ENCODE measurements at places on chromosomes 12 and 14. TPM values are rescaled to one million over a fixed set of nuclear protein-coding genes. Genes with fewer than 3 reads are reported as not detected.

GRCh38 chr14:51806026-51807023, 54.1 kb upstream of the GNG2 start:
- no peak for DNase-seq

GRCh38 chr14:50001999-50002925, 109.4 kb downstream of the ARF6 start:
- peak; percentile 31 for DNase-seq

DNA sequence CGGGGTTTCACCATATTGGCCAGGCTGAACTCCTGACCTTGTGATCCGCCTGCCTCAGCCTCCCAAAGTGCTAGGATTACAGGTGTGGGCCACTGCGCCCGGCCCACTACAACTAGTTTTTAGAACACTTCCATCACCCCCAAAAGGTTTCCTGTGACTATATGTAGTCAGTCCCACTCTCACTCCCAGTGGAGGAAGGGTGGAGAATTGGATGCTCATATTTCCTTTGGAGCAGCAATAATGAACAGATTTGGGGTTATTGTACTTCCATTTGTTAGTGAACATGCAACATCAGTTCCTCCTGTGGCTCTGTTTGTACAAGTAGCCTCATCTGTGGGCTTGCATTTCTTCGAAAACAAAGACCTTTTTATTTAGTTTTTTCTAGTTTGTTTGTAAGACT, 35.8 kb downstream of the RAP1B start:
- DNase-seq, result no peak

DNA sequence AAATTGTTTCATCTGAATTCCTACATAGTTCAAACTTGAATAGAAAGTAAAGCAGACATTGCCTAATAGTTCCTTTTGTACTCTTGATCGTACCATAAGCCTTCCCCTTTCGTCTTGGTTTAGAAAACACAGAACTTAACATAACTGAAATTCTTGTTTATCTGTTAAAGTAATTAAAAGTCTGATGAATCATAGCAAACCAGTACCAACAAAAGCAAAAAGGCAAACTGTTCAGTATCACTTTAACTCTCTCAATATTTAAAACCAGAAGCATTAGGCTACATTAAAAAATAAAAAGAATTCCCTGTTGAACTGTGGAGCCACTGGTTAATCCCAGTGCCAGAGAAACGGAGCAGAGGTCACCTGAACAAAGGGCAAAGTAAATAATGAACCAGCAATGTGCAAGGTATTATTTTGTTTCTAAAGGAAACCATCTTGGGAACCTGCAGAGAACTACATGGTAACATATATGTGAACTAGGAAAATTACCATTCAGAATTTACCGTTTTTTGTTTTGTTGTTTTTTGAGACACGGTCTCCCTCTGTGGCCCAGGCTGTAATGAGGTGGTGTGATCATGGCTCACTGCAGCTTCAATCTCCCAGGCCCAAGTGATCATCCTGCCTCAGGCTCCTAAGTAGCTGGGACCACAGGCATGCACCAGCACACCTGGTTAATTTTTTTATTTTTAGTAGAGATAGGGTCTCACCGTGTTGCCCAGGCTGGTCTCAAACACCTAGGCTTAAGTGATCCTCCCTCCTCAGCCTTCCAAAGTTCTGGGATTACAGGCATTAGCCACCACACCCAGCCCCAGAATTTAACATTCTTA, 17.1 kb upstream of the HIGD1C start:
- DNase-seq, result no peak

DNA sequence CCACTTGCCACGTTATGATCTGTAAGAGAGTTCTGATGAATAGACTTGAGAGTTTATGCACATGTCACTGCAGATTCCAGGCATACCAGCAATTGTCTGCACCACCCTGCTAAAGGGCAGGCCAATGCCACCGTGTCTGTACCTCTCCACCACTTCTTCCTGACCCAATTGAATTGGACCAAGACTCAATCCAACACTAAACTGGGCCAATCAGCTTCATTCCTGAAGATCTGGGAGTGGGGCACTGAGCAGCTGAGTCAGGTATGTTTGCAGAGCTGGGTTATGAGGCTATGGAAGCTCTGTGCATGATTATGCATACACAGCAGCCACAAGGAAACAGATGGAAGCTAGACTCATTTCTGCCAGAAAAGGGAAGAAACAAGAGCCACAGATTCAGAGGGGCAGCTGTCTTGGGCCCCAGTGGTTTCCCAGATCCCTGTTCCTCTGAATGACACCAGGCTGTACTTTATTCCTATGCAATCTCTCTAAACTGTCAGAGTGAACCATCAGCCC, 28.0 kb downstream of the DAO start:
- no peak for DNase-seq

DNA sequence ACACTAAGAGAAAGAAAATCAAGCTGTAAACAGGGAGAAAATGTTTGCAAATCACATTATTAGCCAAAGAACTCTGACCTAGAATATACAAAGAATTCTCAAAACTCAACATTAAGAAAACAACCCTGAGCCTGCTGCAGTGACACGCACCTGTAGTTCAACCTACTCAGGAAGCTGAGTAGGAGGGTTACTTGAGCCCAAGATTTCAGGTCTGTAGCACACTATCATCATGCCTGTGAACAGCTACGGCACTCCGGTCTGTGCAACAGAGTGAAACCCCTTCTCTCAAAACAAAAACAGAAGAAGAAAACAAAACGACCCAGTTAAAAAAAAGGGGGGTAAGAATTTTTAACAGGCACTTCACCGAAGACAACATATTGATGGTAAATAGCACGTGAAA, 20.8 kb downstream of the SAV1 start:
- no peak for DNase-seq

GRCh38 chr12:58870595-58870994, 49.7 kb downstream of the LRIG3 start:
- no peak for DNase-seq

The HCAR2 gene
- 0.11 TPM for polyA plus RNA-seq

The MMP17 gene
- polyA plus RNA-seq, result 2.0 TPM

All from heart left ventricle (tissue), 16 donors.